Naive thymus-derived CD4-positive, alpha-beta T cell (primary cell): ENCODE measurements at places on chromosomes 2 and 18. TPM values are rescaled to one million over a fixed set of nuclear protein-coding genes. Genes with fewer than 3 reads are reported as not detected.

DNA sequence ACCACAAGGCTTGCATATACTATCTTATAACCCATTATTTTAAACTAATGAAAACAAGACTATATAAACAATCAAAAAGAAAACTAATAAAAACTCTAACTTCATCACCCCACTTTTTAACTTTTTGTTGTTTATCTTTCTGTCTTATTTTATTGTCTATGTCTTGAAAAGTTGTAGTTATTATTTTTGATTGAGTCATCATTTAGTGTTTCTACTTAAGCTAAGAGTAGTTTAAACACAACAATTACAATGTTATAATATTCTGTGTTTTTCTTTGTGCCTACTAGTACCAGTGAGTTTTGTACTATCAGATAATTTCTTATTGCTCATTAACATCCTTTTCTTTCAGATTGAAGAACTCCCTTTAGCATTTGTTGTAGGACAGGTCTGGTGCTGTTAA lies 318.7 kb upstream of the ATP5MC3 start:
- H3K4me3 ChIP-seq: no peak overlapping the region
- H3K4me1 ChIP-seq: no peaks in the 10 kb centered on the region
- no peak overlapping the region for H3K27ac ChIP-seq

DNAH7 gene
- total RNA-seq: 0.03 TPM in 1 of 2 replicates, not detected in the other

APLF gene
- total RNA-seq: 7.9 TPM

DNA sequence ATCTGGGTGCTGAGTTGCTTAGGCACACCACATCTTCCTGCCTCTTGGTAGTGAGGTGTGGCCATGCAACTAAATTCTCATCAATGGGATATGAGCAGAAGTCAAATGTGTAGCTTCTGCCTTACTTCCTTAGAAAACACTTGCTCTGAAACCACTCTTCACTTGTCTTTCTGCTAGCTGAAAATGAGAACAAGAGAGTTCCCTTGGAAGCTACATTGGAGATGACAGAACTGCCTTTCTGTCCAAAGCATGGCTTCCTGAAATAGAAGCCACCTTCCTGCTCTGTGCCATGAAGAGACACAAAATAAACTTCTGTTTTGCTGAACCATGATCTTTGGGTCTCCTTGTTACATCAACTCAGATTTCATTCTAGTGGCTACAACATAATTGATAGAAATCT lies 659.9 kb downstream of the IRS1 start:
- H3K4me1 ChIP-seq: no peaks in the 10 kb centered on the region
- H3K27ac ChIP-seq: no peak overlapping the region
